Stimulated activated naive CD4-positive, alpha-beta T cell (primary cell): ENCODE measurements at places on chromosomes 11 and 22.

GRCh38 chr22:37659897-37660708 is 1.6 kb downstream of the PDXP start:
- DNase-seq: no peak

GRCh38 chr11:109849051-109849450 is 244.1 kb upstream of the ZC3H12C start:
- no peak for DNase-seq

DNA sequence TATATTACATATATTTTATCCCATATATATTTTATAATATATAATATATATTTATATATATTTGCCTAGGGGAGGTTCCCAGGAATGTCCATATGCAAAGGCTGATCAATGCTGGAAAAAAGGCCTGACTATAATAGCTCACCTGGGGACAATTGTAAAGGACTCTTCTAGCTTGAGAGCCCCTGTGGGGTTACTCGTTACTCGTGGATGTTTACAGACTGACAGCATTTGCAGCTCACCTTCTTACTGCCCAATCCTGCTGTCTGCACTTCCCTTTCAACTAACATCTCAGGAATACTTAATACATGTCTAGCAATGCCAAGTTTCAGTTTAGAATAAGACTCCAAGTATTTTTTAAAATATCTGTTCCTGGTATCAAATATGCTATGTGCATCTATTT is 1365.4 kb upstream of the RAG2 start:
- DNase-seq: no peak

DNA sequence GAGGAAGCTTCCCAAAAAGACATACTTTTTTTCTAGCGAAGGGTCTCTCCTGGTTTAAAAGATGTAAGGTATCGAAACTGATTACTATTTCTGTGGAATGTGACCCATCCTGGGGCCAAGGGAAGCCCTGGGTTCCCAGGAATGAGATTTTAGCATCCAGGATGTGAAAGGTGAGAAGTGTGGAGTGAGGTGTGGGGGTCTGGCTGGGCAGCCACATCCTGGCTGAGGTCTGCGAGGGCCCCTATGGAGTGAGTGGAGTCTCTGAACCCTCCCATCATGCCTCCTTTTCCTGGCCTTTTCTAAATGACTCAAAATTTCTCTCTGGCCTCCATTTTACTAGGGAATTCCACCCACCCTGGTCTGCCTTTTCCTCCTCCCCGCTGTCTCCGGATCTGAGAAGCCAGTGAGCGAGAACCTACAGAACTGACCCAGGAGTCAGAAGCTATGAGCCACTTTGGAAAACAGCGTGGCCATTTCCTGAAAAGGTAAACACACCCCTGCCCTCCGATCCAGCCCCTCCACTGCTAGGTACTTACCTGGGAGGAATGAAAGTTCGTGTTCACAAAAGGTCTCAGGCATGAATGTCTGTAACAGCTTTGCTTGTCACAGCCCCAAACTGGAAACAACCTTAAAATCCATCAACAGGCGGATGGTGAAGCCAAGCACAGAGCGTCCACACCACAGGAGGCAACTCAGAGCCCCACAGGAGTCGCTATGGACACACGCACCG is 27.7 kb upstream of the SHANK2 start:
- DNase-seq: no peak

GRCh38 chr22:45534339-45535192 is 31.9 kb downstream of the FBLN1 start:
- no peak for DNase-seq

- no peak for DNase-seq
Observed at GRCh38 chr11:45414088-45414487, 127.9 kb upstream of the SYT13 start.

DNA sequence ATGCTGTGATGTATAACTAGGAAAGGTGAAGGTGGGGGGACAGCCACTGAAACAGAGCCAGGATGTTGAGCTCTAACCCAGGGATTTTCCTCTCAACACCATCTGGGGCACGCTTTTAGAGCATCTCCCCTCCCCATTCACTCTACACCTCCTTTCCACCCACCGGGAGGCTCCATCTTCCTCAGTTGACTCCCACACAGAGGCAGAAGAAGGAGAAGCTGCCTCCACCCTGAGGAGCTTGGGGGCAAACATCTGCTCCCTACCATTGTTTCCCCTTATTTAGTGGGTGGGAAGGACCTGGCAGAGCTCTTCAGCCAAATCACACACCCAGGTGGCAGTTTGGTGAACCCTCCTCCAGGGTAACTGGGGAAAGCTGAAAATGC is 50.0 kb upstream of the ADA2 start:
- DNase-seq: no peak

DNA sequence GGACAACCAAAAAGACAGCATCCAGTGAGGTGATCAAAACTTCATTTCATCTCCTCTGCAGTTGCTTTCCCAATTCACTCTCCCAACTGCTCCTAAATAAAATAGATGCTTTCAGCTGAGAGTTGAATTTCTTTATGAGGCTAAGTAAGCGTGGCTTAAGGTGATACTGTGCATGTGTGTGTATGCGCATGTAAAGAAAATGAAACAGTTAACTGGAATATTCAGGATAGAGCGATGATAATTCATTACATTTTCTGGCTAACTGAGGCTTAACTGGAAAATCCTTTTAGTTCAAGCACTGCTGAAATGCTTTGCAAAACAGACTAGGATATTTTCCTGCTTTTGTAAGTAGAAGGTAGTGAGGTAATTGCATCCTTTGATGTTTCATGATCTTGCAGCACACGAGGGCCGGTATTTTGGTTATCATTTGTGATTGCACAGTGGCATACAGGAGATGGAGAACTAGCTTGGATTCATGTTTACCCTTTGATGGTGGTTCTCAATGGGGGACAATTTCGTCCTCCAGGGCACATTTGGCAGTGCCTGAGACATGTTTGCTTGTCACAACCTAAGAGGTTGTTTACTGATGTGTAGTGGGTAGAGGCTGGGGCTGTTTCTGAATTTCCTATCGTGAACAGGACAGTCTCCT is 71.2 kb downstream of the ZBTB16 start:
- no peak for DNase-seq

DNA sequence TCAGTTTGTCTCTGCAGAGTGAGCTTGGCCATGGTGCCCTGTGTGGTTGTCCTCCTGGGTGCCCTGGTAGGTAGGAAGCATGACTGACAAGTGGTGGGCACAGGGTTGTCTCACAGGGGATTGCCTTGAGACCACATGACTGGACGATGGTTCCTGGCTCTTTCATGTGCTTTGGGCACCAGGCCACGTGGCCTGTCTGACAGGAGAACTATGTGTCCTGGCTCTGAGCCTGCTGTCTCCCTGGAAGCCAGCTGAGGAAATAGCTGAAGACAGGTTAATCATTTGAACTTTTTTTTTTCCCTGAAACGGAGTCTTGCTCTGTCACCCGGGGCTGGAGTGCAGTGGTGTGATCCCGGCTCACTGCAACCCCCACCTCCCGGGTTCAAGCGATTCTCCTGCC is 93.2 kb downstream of the LDLRAD3 start:
- no peak for DNase-seq
